ENCODE measurements at places on chromosomes 12 and 14.

DNA sequence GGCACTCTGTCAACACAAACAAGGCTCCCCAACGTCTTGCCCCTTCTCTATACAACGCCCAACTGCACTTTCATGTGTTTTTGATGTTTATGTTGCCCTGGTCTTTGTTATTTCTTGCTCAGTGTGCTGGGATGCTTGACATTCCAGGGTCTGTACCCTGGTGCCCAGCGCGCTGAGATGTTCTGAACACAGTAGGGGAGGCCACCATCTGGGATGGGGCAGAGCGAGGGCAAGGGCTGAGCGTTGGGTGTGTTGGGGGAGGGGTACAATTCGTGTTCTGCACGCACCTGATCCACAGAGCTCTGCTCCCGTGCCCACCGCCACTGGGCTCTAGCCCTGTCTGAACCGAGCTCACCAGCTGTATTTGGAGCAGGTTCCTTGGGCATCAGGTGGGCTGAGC is 52.9 kb downstream of the ISCA2 start:
- DNase-seq: no peak

DNA sequence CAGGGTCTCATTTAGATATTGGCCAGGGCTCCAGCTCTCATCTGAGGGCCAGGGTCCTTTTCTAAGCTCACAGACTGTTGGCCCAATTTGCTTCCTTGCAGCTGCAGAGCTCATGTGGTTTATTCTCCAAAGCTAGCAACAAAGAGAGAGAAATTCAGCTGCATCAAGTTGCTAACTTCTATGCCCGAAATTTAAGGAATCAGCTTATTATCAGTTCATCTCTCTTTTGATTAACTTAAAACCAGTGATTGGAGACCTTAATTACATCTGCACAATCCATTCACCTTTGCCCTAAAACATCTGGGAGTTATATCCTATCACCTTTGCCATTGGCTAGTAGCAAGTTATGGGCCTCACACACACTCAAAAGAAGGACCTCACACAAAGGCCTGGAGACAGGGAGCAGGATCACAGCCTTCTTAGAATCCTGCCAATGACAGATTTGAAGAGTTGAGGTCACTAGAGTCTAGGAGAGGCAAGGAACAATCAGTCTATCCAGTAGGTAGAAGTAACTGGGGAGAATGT is 258.8 kb upstream of the GARIN6 start:
- no peak for DNase-seq

- DNase-seq: no peak
Observed at GRCh38 chr14:51446771-51447170, 204.9 kb upstream of the FRMD6 start.

- no peak for DNase-seq
Observed at GRCh38 chr12:88720231-88720630, 140.0 kb upstream of the KITLG start.

- no peak for DNase-seq
Observed at GRCh38 chr12:62317017-62317416, 56.8 kb downstream of the USP15 start.

DNA sequence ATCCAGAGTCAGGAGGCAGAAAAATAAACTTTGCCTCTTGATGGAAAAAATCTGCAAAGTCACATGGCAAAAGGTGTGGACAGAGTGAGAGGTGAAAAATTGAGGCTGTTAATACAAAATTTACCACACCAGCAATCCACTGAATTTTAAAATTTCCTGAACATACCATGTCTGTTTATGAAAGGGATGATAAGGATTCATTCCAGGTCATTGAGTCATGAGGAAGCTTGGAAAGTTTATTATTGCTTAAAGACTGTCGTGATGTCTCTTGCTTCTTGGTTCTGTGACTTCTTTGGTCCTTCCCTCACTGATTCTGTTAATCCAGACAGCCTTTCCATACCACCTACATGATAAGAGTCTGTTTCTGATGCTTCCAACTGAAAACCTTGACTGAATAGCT is 73.2 kb downstream of the TTC6 start:
- no peak for DNase-seq

Data from stimulated activated CD4-positive, alpha-beta T cell treated with anti-CD3 and anti-CD28 coated beads, TNF-alpha, amount 100 ng/mL, for 24 hours (primary cell).